Articular chondrocyte of knee joint (primary cell): ENCODE measurements at places on chromosomes 3 and 15. TPM values are rescaled to one million over a fixed set of nuclear protein-coding genes. Genes with fewer than 3 reads are reported as not detected.

GRIP2 gene
- total RNA-seq, result 0.65 and 1.6 TPM in 2 replicates

SOX14 gene
- total RNA-seq, result not detected in 2 replicates

TMEM207 gene
- total RNA-seq, result not detected in 2 replicates

IL17RE gene
- 1.1 and 1.4 TPM in 2 replicates for total RNA-seq

C2CD4A gene
- total RNA-seq, result 0.11 and 0.26 TPM in 2 replicates

WWTR1 gene
- 136 and 198 TPM in 2 replicates for total RNA-seq

APPL1 gene
- 69.4 and 75.8 TPM in 2 replicates for total RNA-seq
